Dermis microvascular lymphatic vessel endothelial cell (primary cell): ENCODE measurements at places on chromosomes 11 and 22. TPM values are rescaled to one million over a fixed set of nuclear protein-coding genes. Genes with fewer than 3 reads are reported as not detected.

The LAYN gene
- 89.7 and 116 TPM in 2 replicates for total RNA-seq

The KCTD17 gene
- 50.6 and 74.3 TPM in 2 replicates for total RNA-seq

The SLC22A6 gene
- not detected in 2 replicates for total RNA-seq

The MDK gene
- 34.8 and 58.0 TPM in 2 replicates for total RNA-seq

The FGF4 gene
- total RNA-seq = not detected in 2 replicates

The OR52E8 gene
- total RNA-seq = not detected in 2 replicates

The KRTAP5-10 gene
- not detected in 2 replicates for total RNA-seq

The GLB1L3 gene
- total RNA-seq = not detected in 2 replicates

The FUT4 gene
- total RNA-seq = 3.7 and 6.1 TPM in 2 replicates

The GGTLC3 gene
- not detected in 2 replicates for total RNA-seq

The MPZL3 gene
- total RNA-seq = 3.2 and 3.7 TPM in 2 replicates

The KIF18A gene
- 3.2 and 8.7 TPM in 2 replicates for total RNA-seq

The OVCH2 gene
- total RNA-seq = not detected in 2 replicates

The RAB36 gene
- total RNA-seq = 0.51 and 0.77 TPM in 2 replicates

The SCGB1D2 gene
- total RNA-seq = not detected in 2 replicates

The CCDC87 gene
- 0.13 TPM in 2 replicates for total RNA-seq

The ART1 gene
- total RNA-seq = not detected in 2 replicates

The PRR33 gene
- not detected in 2 replicates for total RNA-seq

GRCh38 chr11:72724851-72725723 lies 27.1 kb downstream of the ARAP1 start:
- peak; percentile 84 for DNase-seq

GRCh38 chr11:85643191-85643614 lies 4.6 kb upstream of the TMEM126A start:
- DNase-seq = no peak

DNA sequence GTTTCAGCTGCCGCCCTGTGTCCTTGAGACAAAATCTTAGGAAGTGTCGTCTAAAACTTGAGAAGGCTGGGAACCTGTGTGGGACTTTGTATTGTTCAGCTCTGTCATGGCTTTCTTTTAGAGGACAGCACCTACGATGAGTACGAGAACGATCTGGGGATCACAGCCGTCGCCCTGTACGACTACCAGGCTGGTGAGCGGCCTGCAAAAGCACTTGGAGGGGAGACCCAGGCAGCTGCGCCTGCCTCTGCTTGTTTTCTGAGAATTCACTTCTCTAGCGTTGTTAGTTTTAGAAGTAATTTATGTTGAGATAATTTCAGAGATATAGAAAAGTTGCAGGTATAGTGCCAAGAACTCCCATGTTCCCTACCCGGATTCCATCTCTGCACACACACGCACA lies 35.2 kb downstream of the CTTN start:
- no peak for DNase-seq

GRCh38 chr11:101498891-101499290 lies 84.9 kb downstream of the TRPC6 start:
- DNase-seq = no peak

DNA sequence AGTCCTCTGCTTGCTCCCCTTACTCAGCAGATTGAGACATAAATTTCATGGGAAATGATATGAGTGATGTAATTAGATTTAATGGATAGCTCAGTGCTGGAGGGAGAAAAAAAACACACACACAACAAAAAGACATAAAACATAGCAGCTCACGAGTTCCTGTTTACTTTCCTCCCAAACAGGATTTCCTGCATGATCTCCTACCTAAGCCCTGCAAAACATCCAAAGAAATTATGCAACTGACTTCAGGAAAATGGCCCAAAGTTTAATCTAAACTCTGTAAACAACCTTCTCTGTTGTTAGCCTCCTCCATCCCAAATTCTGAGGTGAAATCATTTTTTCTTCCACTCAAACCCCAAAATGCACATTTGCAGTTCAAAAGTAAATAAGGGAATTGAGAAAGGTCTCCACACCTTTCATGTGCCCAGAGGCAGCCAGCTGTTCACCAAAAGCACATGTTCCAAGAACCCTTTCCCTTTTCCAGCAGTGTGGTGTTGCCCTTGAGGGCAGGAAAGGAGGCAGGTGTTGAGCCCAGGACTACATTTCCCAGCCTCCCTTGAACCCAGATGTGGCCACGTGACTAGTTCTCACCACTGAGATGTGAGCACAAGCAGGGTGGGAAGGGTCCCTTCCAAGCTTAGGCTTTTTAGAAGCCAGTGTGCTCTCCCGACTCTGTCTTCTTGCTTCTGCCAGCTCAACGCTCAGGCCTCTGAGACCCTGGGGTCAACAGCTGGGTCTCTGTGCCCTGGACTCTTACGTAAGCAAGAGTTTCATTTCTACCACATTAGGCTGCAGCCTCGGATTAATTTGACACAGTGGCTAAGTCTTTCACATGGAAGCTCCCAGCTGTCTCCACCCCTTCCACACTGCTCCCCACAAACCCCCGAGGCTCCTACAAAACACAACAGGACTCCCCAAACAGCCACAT lies 301.2 kb downstream of the CTTN start:
- no peak for DNase-seq

DNA sequence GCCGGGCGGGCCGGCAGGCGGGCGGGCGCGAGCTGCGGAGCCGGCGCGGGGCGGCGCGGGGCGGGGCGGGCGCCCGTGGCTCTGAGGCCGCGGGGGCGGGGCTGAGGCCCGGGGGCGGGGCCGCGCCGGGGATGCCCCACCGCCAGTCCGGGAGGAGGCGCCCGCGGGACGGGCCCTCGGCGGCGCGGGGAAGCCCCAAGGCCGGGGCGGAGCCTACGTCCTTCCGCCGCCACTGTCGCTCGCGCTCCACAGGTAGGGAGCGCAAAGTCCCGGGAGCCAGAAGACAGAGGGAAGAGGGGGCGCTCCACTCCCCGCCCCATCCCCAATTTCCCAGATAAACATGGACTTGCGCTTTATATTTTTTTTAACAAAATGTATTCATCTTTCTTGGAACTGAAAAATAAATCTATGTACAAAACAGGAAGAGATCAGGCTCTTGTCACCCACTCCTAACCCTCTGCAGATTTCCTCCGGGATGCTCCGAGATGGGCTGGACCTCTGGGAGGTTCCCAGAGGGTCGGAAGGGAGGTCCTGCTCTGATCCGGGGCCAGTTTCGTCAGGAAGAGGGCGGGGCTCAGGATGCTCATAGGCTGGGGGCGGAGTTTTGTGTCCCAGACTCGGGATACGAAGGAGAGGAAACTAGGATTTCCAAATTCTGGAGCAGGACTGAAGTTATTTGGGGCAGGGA lies at the start of gene MAP4K2:
Gene MAP4K2 (minus strand): TSS at position 57 of the 688 bp plus-strand sequence. CDS start 65 bp downstream, outside the sequence.
- peak; percentile 77 for DNase-seq

DNA sequence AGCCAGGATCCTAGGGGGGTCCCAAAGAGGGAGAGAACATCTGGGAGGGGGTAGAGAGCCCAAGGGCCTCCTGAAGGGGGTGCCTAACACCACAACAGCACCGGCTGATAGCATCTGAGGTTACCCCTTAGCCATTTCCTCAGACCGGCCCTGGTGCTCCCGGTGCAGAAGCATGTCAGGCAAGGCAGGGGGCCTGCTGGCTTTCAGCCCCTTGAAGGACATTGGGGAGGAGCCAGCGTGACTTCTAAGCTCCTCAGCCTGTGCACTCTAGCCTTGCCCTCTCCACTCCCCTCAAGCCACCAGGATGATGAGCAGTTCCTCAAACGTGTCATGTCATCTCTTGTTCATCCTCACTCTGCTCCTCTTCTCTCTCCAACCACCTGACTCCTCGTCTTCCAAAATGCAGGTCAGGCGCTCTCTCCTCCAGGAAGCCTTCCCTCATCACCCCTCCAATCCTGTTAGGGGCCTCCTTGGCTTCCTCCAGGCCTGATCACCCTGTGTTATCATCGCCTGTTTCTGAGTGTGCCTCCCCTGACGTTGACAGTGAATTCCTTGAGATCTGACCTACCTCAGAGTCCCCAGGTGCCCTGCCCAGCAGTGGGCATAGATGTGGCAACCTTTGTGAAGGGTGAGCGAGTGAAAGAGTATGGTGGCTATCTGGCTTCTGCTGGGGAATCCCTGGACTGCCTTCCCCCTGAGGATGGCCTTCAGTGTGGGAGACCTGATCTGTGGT lies 6.1 kb downstream of the P2RY2 start:
- DNase-seq = no peak

- DNase-seq = peak; percentile 14
Measured at GRCh38 chr11:84564180-84564866, 1062.8 kb downstream of the DLG2 start.

DNA sequence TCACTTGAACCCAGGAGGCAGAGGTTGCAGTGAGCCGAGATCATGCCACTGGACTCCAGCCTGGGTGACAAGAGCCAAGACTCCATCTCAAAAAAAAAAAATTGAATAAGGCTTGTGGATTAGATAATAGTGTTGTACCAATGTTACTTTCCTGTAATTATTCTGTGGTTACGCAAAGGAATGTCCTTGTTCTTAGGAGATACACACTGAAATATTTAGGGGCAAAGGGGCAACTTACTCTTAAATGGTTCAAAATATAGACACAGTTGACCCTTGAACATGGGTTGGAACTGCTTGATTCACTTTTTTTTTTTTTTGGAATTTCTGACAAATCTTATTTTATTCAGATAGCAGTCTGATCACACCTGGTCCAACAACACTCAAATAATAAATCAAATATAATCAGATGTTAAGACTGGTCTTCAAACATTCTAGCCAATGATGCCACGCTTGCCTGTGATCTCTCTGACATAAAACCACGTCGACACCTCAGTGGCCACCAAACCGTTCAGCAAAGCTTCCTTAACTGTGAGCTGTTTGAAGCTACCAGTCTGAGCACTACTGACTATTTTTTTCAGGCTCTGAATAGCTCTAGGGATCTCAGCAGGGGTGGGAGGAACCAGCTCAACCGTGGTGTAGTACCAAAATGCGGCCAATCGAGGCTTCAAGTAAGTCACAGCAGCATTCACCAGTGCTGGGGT lies 710 bp downstream of the ATP5MGL start:
- DNase-seq = no peak

DNA sequence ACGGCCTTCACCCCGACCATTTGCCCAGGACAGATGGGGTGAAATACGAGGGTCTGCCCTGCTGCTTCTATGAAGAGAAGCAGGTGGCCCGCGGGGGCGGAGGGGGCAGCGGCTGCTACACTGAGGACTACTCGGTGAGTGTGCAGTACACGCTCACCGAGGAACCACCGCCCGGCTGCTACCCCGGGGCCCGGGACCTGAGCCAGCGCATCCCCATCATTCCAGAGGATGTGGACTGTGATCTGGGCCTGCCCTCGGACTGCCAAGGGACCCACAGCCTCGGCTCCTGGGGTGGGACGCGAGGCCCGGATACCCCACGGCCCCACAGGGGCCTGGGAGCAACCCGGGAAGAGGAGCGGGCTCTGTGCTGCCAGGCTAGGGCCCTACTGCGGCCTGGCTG lies 11.2 kb downstream of the C22orf31 start:
- DNase-seq = no peak

DNA sequence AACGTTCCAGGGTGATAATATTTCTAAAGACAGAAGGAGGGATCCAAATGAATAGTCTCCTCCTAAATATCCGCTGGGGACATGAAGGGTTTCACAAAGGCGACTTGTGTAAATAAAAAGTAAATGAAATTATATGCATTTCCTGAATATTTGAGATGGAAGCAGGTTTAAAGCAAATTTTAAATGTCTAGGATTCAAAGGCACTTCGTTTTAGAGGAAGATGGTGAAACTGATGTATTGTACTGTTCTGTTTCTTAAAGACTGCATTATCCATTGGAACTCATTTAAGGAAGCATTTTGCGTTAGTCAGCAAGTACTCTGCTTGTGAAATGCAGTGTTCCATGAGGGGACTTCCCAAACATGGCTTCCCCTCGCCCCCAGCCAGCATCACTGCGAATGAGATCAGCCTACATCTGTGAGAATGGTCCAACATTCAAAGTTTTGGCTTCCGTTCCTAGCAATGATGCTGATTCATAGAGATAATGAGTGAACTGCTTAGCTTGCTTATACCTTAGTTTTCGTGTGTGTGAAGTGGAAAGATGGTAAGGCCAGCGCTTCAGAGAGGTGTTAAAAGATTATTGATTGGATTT lies 1.5 kb downstream of the RAB39A start:
- DNase-seq = no peak

- peak; percentile 49 for DNase-seq
Measured at GRCh38 chr11:125123947-125124617, 12.7 kb upstream of the TMEM218 start.

DNA sequence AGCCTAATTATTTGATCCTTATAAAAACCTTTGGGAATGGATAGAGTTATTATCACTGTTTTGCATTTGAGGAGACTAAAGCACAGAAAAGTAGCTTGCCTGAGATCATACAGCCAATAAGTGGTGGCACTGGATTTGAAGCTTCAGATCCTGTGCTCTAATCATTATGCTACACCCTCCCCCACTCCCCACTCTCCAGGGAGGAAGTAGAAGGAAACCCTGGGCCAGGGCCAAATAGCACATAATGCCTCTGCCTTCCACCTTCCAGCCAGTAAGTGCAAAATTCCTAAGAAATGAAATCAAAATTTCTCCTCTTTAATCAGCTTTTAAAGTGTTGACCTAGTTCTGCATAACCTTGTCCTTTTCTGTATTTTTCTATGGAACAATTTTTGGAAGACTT lies 61.6 kb downstream of the SIK2 start:
- peak; percentile 56 for DNase-seq

DNA sequence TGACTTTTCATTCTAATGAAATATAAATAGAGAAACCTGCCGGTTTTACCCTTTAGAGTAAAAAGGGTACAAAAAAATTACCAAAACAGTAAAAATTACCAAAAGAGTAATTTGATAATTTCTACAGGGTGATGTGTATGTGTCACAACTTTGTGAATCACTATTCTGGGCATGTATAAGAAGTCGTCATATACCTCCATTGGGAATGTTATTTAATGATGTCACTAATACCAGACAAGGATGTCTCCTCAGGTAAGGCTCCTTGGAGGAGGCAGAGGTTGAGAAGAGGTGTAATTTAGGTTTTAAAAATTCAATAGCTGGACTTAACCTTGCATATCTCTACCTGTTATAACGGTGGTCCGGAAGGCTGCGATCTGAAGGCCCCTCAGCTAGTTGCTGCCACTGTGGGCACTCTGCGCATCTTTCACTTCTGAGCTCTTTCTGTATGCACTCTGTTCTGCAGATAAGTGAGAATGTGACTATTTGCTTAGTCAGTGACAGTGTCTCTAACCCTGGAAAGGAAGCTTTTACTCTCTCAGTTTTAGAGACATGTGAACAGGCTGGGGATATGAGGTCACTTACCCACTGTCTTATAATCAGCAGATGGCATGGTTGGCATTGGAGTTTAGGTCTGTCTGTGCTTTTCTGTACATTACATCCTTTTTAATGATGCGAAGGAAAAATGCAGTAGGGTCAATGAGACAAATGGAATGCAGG lies 987 bp upstream of the NCR3LG1 start:
- no peak for DNase-seq

- DNase-seq = peak; percentile 16
Measured at GRCh38 chr11:68010090-68011041, at the start of gene ALDH3B1. ALDH3B1 (plus strand) TSS chr11:68010327; CDS start chr11:68015298, 4,971 bp downstream.

DNA sequence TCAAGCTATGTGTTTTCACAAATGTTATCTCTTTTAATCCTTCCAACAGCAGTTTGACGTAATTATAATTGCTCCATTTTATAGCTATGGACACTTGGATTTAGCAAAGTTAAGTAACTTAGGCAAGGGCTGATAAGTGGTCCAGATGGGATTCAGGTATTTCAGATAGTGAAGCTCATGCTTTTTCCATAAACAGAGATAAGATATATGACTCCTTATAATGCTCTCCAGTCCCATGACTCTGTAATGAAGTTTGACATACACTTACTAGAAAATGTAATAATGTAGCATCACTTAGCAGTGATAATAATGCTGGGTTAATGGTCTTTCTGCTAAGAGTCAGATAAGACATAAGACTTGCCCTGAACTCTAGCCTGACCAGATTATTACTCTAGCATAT lies 892.1 kb downstream of the LRRC4C start:
- DNase-seq = no peak

GRCh38 chr11:35617687-35618496 lies at the start of gene FJX1:
FJX1 (plus strand) TSS chr11:35618460; CDS start chr11:35618637, 177 bp downstream.
- DNase-seq = peak; percentile 70

- no peak for DNase-seq
Measured at GRCh38 chr11:117815262-117815803, 9.2 kb downstream of the FXYD2 start.
